A549 treated with DMSO at 1 μM for 4 hours (cell line): ENCODE measurements at places on chromosomes 2 and 18. TPM values are rescaled to one million over a fixed set of nuclear protein-coding genes. Genes with fewer than 3 reads are reported as not detected.

The CYP27C1 gene
- total RNA-seq, result 4.0 to 5.7 TPM (median 5.3 TPM) in 5 replicates

The RPRM gene
- total RNA-seq, result not detected in 5 replicates

The TMEM37 gene
- total RNA-seq, result 1.6 to 2.0 TPM (median 1.9 TPM) in 5 replicates

The RASGRP3 gene
- total RNA-seq, result 1.0 to 3.2 TPM (median 1.6 TPM) in 5 replicates

The DYNAP gene
- not detected in 5 replicates for total RNA-seq

The CYS1 gene
- total RNA-seq, result 0.65 to 1.7 TPM (median 1.4 TPM) in 5 replicates

The FSIP2 gene
- not detected in 5 replicates for total RNA-seq

The GKN2 gene
- total RNA-seq, result 2.3 to 4.3 TPM (median 3.7 TPM) in 5 replicates

The TUBB8B gene
- 0.14 TPM in 1 of 5 replicates, not detected in the others for total RNA-seq

The TRAF3IP1 gene
- total RNA-seq, result 11.1 to 16.3 TPM (median 13.2 TPM) in 5 replicates

The MPP4 gene
- 0.08 TPM in 2 of 5 replicates, not detected in the others for total RNA-seq

The ANKRD30B gene
- total RNA-seq, result not detected in 5 replicates

The LCT gene
- 0.02 to 0.06 TPM (median 0.02 TPM) in 5 replicates for total RNA-seq

The NOTO gene
- 0.04 to 0.06 TPM in 2 of 5 replicates, not detected in the others for total RNA-seq

The CIDEA gene
- not detected in 5 replicates for total RNA-seq

The HOXD12 gene
- not detected in 5 replicates for total RNA-seq

The SPP2 gene
- total RNA-seq, result not detected in 5 replicates

The NEB gene
- total RNA-seq, result 0.14 to 0.31 TPM (median 0.18 TPM) in 5 replicates

The EN1 gene
- total RNA-seq, result 0.66 to 1.0 TPM (median 0.84 TPM) in 5 replicates

The TMEM163 gene
- 0.08 to 0.15 TPM (median 0.12 TPM) in 4 of 5 replicates, not detected in the other for total RNA-seq

The PAX8 gene
- 0.55 to 1.5 TPM (median 0.63 TPM) in 5 replicates for total RNA-seq

The B3GNT7 gene
- 1.1 to 2.3 TPM (median 1.6 TPM) in 5 replicates for total RNA-seq

The CXCR4 gene
- total RNA-seq, result 0.38 to 1.0 TPM (median 0.58 TPM) in 5 replicates

The CNPPD1 gene
- 40.6 to 45.1 TPM (median 43.6 TPM) in 5 replicates for total RNA-seq

The SMYD1 gene
- not detected in 5 replicates for total RNA-seq

The C2orf72 gene
- total RNA-seq, result 4.6 to 8.6 TPM (median 6.5 TPM) in 5 replicates

The ITGAV gene
- 58.0 to 113 TPM (median 89.1 TPM) in 5 replicates for total RNA-seq

The SERPINB3 gene
- 0.10 to 0.18 TPM (median 0.13 TPM) in 4 of 5 replicates, not detected in the other for total RNA-seq

The SPATA3 gene
- not detected in 5 replicates for total RNA-seq

The SGPP2 gene
- 0.15 to 0.31 TPM (median 0.20 TPM) in 5 replicates for total RNA-seq

The AMER3 gene
- total RNA-seq, result not detected in 5 replicates

The TNFAIP6 gene
- 1.4 to 3.0 TPM (median 2.1 TPM) in 5 replicates for total RNA-seq

The CDCA7 gene
- total RNA-seq, result 42.5 to 53.7 TPM (median 47.0 TPM) in 5 replicates

The ALPG gene
- total RNA-seq, result 0.07 to 0.15 TPM (median 0.13 TPM) in 4 of 5 replicates, not detected in the other

The CARF gene
- 0.85 to 1.9 TPM (median 1.0 TPM) in 5 replicates for total RNA-seq

The SERPINB13 gene
- not detected in 5 replicates for total RNA-seq

The SLC16A14 gene
- total RNA-seq, result 1.0 to 1.9 TPM (median 1.4 TPM) in 5 replicates

The RAD51AP2 gene
- total RNA-seq, result not detected in 5 replicates

The DNAH6 gene
- 0.01 to 0.06 TPM (median 0.02 TPM) in 5 replicates for total RNA-seq

The NCK2 gene
- total RNA-seq, result 19.8 to 26.6 TPM (median 24.1 TPM) in 5 replicates

The UGT1A4 gene
- total RNA-seq, result 0.07 TPM in 1 of 5 replicates, not detected in the others

The TSPYL6 gene
- total RNA-seq, result not detected in 5 replicates

The REEP1 gene
- 0.53 to 1.1 TPM (median 0.83 TPM) in 5 replicates for total RNA-seq

The ALKAL2 gene
- total RNA-seq, result not detected in 5 replicates
